Activated CD8-positive, alpha-beta T cell treated with anti-CD3 and anti-CD28 coated beads, Interleukin-2, amount 10 ng/mL, durations not matched to agents 7 days and 5 days (primary cell): ENCODE measurements at places on chromosomes 11 and 22. TPM values are rescaled to one million over a fixed set of nuclear protein-coding genes. Genes with fewer than 3 reads are reported as not detected.

SSTR3 gene
- total RNA-seq: 3.6 TPM

DNA sequence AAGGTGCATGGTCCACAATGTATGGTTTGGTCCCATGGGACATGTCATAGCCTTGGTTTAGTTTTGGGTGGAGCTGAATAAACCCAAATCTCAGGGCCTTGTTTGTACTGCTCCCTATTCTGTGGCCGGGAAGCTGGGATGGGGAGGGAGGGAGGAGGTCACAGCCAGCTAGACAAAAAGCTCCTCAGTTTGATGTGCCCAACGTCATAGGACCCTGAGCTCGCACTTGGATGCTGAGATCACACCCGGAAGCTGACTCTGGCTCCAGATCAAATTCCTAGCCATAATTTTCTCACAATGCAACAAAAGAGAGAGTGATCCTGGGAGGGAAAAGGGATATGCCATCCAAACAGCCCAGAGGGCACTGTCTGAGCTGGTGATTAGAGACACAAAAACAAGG, 1.5 kb downstream of the HSPB2 start:
- H3K4me3 ChIP-seq: no peak overlapping the region
- peaks cover 50% of the 10 kb centered on the region for H3K27me3 ChIP-seq
- no peak overlapping the region for H3K27ac ChIP-seq
- no peaks in the 10 kb centered on the region for H3K4me1 ChIP-seq
- no peaks in the 10 kb centered on the region for H3K36me3 ChIP-seq
- no peak for DNase-seq

- H3K4me3 ChIP-seq: no peak overlapping the region
- no peak overlapping the region for H3K27ac ChIP-seq
- no peaks in the 10 kb centered on the region for H3K36me3 ChIP-seq
- H3K27me3 ChIP-seq: no peaks in the 10 kb centered on the region
Observed at GRCh38 chr22:41485033-41485432, 16.1 kb downstream of the ACO2 start.

PRR14L gene
- total RNA-seq: 65.3 TPM

DNA sequence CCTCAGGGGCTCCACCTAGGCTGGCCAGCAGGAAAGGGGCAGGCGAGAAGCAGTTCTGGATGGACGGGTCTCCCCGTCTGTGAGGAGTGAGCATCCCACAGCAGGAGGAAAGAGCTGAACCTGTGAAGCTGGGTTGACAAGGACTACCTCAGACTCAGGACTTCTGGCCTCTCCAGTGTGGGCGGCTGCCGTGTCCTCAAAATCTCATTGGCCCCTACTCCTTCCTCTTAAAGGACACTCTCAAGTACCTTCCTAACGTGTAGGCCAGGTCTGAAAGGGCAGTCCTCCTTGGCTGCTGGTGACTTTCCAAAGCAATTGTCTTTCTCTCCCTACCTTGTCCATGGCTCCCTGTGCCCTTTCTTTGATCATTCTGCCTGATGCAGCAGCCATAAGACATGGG, 107.0 kb upstream of the AKIP1 start:
- H3K27ac ChIP-seq: no peak overlapping the region
- H3K4me3 ChIP-seq: no peak overlapping the region
- no peaks in the 10 kb centered on the region for H3K27me3 ChIP-seq
- no peak for DNase-seq
- H3K4me1 ChIP-seq: no peaks in the 10 kb centered on the region

DNA sequence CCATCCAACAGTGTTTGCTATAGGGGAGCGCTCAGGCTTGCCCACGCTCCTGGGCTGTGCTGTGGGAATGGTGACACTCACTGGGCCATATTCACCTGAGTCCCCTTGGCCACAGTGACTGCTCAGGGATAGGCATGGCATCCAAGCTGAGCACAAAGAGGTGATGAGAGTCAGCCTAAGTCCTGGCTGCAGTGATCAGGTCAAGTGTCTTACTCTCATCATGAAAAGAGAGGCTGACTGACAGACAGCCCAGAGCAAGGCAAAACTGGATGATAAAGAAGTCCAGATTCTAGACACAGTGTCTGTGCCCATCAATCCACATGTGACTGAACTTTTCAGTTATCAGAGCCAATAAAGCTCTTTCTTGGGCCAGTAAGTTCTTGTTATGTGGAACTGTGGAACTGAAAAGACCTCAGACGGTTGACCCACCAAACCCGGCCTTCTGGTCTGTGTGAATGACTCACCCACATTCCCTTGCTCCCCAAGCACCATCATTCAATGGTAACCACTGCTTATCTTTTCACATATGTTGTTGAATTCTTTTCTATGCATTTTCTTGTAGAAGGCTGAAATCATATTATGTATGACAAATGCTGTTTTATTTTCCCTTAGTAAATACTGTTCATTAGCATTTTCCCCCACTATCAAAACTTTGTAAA, 43.2 kb upstream of the YPEL1 start:
- DNase-seq: no peak
- H3K4me1 ChIP-seq: peaks cover 17% of the 10 kb centered on the region
- H3K27ac ChIP-seq: peak overlapping the region; percentile 46
- peaks cover 44% of the 10 kb centered on the region for H3K36me3 ChIP-seq
- no peaks in the 10 kb centered on the region for H3K27me3 ChIP-seq

DNA sequence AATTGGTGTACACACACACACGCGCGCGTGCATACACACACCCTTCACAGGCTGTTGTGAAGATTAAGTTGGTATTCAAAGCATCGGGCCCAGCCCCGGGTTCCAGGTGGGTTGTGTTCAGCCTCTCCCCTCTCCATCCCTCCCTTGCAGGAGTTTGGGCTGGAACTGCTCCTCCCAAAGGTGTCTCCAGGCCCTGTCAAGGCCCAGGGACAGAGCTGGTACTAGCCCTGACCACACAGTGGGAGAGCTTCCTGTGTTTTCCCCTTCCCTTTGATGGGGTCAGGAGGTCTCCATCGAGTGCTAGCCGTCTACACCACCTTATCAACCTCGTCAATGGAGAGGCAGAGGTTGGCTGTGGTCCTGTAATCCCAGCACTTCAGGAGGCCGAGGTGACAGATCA, 36.5 kb upstream of the CSNK1E start:
- no peaks in the 10 kb centered on the region for H3K27me3 ChIP-seq
- no peak for DNase-seq
- H3K4me1 ChIP-seq: no peaks in the 10 kb centered on the region
- no peaks in the 10 kb centered on the region for H3K36me3 ChIP-seq
